ENCODE measurements at places on chromosomes 3 and 15.

- no peak for DNase-seq
Observed at GRCh38 chr3:32117320-32117719, 10.9 kb downstream of the GPD1L start.

DNA sequence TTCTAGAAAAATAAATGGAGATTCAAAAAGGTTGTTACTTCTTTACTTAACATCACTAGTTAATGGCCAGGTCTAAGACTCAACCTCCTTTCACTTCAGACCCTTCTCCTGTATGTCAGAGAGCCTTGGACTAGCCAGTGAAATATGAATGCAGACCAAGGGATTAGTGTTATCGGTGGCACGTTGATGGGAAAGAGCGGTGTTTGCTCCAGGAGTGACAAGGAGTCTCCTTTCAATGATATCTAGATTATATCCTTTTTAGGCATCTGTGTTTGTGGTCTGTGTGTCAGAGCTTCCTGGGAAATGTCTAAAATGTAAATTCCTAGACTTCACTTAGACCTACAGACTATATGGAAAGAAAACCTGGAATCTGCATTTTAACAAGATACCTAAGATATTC lies 658.0 kb upstream of the KCNMB2 start:
- DNase-seq: no peak

GRCh38 chr3:128623762-128624176 lies 26.8 kb downstream of the RPN1 start:
- no peak for DNase-seq

GRCh38 chr3:144128108-144128892 lies 156.7 kb downstream of the DIPK2A start:
- peak; percentile 65 for DNase-seq

GRCh38 chr3:16050641-16051467 lies 123.6 kb upstream of the GALNT15 start:
- DNase-seq: no peak

GRCh38 chr3:150220799-150221198 lies 187.3 kb upstream of the TSC22D2 start:
- DNase-seq: no peak

DNA sequence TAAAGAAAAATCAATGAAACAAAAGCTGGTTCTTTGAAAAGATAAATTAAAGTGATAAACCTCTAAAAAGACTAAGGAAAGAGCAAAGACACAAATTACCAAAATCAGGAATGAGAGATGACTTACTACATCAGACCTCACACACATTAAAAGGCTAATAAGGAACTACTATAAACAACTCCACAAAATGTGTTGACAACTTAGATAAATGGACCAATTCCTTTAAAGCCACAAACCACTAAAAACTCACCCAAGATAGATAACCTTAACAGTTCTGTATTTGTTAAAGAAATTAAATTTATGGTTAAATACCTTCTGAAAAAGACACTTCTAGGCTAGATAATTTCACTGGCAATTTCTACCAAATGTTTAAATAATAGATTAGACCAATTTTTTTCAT lies 170.4 kb downstream of the SMAD6 start:
- no peak for DNase-seq

DNA sequence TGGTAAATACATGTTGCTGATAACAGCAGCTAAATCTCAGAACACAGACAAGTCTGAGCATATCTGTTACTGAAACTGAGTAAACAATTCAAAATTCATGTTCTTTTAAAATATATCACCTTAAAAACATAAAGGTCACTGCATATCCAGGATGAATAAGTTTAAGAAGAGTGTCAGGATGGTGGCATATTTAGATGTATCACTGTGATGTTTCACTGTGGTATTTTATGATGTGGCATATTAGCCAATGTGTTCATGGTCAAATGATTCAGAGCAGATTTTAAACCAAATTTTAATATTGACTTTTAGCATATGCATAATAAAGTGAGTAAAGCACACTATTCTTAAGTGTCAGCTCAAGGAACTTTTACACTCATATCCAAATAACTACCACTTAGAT lies 346.4 kb upstream of the DPPA4 start:
- no peak for DNase-seq

DNA sequence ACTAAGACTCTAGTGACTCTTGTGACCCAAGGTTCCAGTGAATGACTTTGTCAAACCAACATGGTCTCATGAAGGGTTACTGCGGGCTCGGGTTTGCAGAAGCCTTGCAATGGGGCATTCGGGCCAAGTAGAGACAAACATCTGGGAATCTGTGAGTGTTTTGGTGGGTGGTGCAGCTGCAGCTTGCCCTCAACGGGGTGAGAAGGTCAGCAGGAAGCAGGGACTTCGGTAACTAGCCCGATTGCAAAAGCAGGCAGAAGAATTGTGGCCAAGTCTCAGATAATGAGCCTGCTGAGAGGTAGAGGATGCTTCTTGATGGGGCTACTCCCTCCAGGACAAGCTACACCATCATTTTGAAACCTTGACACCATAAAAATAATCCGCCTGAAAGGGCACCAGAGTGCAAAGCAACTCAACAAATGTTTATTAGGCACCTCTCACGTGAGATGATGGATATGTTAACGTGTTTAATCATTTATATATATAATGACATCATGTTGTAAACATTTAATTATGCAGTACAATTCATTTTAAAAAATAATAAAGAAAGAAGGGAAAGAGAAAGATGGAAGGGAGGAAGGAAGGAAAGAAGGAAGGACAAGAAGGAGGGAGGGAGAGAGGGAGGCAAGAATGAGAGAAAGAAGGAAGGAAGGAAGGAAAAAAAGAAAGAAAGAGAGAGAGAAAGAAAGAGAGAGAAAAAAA lies 263.9 kb upstream of the IGF1R start:
- no peak for DNase-seq

DNA sequence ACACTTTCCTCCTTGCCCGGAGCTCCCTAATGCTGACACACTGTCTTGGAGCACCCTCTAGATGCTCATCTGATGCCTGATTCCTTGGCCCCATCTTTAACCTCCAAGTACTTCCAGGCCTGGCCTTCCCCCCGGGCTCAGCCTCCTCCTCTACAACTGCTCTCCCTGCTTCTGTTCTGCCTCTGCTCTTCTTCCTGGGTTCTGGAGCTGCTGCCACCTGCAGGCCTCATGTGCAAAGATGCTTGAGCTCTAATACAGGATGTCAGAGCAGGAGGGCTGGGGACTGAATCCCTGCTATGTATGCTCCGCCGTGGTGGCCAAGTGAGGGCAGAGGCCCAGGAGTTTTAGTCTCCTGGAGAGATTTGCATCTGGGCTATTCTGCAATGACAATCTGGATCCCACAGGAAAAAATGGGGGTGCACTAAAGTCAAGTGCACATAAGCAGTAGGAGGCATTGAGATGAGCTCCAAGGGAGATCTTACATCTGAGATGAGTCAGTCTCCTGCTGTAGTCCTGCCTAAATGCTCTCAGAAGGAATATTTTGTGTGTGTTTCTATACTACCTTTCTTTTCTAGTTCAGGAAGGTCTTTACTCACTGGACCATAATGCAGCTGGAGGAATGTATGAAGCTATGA lies 296.3 kb downstream of the UACA start:
- DNase-seq: peak; percentile 64

GRCh38 chr3:148534089-148534988 lies 163.4 kb upstream of the AGTR1 start:
- no peak for DNase-seq

GRCh38 chr3:140499114-140499757 lies 178.6 kb upstream of the TRIM42 start:
- peak; percentile 9 for DNase-seq

DNA sequence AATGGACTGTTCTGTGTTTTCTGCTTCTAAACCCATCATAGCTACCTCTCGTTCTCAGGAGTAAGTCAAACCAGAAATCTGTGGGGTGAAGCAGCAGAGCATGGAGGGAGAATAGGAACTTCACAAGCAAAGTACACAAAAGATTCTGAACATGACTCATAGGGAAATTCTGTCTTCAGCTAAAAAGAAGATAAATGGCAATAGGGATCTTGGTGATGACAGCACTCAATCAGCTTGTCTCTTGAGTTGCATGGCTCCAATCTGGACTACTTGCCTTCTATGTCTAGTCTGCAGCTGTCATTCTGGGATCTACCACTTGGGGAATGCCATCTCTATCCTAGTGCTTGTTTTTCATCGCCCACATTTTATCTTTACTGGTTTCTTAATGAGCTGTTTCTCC lies 13.5 kb upstream of the GRAMD1C start:
- no peak for DNase-seq

DNA sequence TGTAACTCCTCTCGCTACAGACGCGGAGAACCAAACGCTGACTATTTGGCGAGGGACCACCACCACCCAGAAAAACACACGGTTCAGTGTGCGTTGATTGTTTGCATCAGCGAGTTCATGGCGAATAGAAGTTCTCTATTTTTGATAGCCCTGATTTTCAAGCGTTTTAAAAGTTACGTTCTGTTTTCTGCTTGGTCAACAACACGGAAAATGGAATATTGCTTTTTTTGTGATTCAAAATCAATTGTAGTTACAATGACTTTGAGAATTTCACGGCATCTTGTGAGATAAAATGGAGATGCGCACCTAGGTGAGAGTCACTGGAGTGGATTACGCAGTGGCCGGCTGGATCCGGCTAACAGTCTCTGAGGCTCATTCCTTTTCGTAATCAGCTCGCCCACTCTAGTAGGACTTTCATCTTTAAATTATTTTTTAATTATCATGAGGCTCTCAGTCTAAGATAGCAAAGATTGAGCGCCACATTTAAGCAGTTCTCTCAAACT lies 54.8 kb downstream of the CCDC54 start:
- DNase-seq: peak; percentile 42

DNA sequence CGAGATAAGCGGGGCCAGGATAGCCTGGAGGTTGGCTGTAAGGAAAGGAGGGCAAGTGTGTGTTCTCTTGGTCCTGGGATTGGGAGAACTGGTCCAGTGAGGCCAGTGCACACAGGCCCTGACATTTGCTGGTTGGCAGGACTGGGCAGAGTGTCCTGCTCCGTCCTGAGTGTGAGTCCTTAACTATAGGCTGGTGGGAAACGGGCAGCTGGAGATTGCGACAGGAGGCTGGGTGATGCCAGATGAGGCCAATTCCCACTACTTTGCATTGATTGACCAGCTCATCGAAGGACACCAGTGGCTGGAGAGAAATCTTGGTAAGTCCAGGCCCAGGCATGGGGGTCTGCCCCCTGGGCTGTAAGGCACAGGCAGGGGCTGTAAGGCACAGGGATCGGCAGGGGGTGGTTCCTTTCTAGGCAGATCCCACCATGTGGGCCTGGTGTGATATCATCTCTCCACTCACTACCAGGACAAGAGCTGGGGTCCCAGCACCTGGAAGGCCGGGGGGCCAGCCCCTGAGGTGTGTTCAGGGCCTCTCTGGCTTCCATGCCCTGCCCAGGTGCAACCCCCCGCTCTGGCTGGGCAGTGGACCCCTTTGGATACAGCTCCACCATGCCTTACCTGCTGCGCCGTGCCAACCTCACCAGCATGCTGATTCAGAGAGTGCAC lies 3.2 kb downstream of the MAN2A2 start:
- DNase-seq: no peak
